Stimulated activated CD4-positive, alpha-beta T cell treated with anti-CD3 and anti-CD28 coated beads, TNF-alpha, amount 100 ng/mL, for 1 hour (primary cell): ENCODE measurements at places on chromosomes 2 and 18.

GRCh38 chr18:63889626-63890025, 2.1 kb downstream of the SERPINB2 start:
- no peak for DNase-seq

GRCh38 chr18:34493099-34493544, 217.0 kb upstream of the DTNA start:
- DNase-seq: no peak

DNA sequence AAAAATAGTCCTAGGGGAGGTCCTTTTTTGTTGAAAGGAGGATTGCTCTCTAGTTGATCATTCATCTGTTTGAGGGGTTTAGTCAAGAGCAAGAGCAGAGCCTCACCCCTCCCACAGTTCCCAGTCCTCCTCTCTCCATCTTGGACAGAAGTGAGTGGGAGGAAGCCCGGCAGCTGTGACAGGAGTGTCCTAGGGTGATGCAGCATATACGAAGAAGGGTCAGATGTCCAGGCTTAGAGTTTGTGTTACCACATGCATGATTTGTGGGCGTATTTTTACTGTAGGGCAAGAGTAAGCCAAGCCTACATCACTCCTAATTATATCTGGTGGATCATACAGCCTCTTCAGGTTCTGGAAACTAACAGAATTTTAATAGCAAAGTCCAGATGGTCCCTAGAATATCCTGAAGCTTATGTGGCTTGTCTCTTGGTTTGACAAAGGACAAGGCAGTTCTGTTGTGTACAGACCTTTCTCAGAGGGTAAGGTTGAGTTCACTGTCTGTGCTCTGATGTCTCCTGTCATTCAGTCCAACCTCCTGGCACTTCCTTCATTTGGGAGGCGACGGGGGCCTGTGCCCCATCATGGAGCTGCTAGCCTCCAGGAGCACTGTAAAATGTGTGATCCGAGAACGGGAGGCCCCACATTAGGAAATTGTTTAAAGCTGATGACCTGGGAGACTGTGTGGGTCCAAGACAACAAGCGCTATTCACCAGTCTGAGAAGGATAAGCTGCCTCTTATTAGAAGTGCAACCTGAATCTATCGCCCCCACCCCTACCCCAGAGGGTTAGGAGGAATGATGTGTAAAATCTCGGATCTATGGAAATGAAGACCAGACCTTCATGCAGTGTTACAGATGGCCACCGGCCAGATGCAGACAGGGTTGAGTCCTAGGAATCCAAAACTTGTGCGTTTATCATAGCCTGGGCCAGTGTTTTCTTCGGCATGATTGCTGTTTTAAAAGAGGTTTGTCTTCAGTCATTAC, 6.9 kb downstream of the CEP68 start:
- no peak for DNase-seq

DNA sequence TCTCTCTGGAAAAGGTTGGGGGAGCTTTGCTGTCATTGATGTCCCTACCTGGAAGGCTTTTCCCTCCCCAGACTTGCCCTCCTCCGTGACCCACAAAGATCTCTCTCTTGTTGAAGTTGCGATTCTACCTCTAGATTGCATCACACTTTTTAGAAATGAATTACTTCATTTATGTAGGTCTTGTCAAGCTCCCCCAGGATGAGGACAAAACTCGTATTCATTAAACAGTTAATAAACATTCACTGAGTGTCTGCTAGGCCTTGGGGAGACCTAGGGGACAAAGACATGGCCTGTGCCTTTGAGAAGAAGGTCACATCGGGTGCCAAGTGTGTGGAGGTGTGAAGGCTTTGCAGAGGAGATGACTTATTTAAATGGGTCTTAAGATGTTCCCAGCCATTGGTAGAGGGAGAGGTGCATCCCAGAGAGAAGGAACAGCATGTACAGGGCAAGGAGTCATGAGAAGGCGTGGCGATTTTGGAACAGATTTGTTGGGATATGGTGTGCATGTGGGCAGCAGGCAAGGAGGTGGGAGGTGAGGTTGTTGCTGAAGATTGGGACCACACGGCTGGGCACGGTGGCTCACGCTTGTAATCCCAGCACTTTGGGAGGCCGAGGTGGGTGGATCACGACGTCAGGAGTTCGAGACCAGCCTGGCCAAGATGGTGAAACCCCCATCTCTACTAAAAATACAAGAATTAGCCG, 9.8 kb upstream of the YWHAQ start:
- DNase-seq: no peak

GRCh38 chr2:44772131-44772530, 169.4 kb upstream of the SIX3 start:
- DNase-seq: no peak

GRCh38 chr2:62381656-62382055, 124.3 kb downstream of the TMEM17 start:
- DNase-seq: no peak

DNA sequence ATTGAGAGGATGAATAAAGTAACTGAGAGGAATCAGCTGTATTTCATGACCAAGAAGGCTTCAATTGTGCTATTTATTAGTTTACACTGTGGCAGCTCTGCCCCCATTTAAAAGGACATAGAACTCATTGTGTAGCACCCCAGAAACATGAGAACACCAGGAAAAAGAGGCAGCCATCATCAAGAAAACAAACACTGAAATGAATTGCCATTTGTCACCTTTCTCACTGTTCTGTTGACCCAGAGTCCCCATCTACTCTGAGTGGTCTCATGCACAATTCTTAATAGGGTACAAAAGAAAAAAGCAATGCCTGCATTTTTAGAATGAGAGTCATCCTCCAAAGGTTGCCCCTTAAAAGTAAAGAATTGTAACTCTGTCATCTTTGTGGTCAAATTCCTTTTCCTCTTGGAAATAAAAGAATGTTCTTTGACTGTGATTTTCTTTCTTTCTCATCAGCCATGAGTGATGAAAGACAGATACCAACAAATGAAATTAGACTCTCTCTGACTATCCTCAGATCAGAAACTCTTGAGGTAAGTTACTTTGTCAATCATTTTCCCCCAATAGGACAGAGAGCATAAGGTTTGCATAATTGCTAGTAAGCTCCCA, 1941.9 kb upstream of the PIK3C3 start:
- DNase-seq: no peak

GRCh38 chr2:178450524-178450773, 526 bp downstream of the PRKRA start:
- DNase-seq: no peak

DNA sequence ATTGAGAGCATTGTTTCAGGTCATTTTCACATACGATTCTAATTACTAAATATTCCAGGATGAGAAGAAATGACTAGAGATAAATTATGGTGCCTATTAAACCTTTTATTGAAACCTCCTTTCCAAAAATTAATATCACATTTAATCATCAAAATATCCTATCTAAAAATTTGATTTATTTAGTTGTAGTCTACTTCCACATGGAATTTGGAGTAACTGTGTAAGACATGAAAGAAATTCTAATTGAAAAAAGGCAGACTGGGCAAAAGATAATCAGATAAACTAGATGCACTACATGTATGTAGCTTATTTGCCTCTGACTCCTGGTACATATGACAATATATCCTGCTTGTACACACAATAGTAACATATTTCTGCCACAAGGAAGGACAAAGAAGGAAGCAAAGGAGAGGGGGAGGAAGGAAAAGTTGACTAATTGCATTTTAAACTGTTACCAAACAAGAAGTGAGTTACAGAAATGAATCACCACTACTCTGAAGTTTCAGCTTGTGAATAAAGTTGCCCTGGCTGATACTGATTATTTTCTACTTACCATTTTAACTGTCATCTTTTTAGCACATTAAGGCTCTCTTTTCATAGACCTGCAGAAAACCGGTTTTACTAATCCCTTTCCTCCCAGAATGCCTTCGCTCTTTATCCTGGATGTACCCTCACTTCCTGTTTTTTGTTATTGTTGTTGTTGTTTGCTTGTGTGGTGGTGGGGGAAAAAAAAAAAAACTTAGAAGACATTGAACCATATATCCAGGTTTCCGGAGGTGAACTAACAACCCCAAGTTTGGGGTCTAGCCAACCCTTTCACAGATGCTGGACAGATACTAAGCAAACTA, 28.4 kb downstream of the NRXN1 start:
- no peak for DNase-seq

DNA sequence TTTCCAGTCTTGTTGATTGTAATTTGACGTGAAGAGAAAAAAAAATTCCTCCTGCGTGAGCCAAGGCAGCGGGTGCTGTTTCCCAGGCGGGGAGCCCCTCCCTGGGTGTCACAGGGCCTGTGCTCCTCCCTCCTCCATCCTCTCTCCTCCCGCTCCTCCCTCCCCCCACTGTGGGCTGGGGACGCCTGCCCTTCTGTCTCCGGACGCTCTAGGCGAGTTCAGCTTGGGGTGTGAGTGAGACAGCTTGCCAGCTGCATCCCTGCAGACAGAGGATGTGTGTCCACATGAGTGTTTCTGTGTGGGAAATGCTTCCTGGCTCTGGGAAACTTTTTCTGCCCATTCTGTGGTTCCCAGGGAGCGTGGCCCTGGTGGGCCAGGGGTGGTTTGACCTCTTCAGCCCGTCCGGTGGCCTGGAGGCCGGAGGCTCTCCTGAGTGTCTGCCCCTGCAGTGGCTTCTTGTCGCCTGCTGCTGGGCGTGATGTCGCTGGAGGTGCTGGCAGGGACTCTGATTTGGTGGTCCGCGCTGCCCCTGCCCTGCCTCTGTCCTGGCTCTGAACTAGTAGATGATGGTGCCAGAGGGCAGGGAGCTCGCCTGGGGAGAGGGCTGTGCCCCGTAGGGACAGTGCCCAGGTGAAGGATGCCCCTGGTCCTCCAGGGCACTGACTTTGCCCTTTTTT, 96.4 kb downstream of the USP40 start:
- DNase-seq: no peak
